Right lung (tissue), 10 donors: ENCODE measurements at places on chromosomes 3 and 15.
A peak's percentile ranks its signal among the peaks of the same experiment; 100 is the strongest.

- DNase-seq: no peak
Measured at GRCh38 chr3:197216914-197217313, 81.5 kb downstream of the DLG1 start.

DNA sequence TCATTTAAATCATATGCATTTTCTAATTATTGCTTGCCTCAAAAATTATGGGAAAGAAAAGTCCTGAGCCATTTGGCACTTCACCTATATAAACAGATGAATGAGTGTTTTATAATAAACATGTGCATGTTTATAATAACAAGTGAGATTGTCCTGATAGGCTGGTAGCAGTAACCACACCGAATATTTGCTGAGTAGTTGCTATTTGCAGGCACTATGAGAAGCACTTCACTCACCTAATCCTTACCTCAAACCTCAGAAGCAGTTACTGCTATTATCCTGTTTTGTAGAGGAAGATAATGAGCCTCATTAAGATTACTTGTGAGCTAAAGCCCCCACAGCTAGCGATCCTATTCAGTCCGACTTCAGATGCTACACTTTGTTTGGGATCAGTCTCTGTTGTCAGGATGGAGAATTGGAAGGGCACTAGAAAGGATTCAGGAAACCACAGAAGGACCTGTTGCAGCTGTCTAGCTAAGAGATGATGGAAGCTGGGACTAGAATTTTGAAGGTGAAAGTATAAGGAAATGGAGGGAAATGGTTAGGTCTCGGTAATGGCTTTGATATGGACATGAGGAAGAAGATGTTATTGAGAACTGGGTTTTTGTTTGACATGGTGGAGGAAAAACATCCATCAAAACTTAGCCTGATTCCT is 28.4 kb upstream of the MAGI1 start:
- DNase-seq: no peak

DNA sequence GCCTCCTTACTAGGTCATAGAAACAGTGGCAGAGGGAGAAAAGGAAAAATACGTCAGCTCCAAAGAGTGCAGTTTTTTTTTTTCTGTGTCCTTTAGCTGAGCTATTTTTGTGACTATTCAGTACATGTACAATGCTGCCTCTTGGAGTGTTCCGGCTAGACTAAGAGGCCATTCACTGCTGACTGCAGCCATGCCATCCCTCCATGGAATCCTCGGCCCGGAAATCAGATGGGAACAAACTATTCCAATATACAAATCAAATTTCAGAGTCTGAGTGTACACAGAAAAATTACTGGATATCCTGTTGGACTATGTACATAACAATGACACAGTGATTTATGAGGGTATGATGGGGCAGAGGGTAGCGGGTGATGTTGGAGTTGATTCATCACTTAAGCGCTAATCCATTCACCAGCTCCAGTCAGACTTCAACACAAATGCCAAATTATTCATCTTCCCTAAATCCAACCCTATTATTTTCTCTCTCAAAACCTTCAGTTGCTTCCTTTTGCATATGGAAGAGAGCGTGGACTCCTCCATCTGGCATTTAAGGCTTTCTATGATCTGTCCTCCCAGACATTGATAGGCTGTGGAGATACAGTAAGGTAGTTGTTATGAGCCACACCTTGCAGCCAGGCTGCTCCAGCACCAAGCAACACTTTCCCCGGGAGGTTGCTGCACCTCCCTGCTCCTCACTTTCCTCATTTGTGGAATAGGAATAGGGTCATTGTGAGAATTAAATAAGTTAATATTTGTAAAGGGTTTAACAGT is 109.1 kb downstream of the LPP start:
- no peak for DNase-seq

- DNase-seq: peak; percentile 52
Measured at GRCh38 chr15:70559265-70560239, 203.8 kb downstream of the UACA start.

DNA sequence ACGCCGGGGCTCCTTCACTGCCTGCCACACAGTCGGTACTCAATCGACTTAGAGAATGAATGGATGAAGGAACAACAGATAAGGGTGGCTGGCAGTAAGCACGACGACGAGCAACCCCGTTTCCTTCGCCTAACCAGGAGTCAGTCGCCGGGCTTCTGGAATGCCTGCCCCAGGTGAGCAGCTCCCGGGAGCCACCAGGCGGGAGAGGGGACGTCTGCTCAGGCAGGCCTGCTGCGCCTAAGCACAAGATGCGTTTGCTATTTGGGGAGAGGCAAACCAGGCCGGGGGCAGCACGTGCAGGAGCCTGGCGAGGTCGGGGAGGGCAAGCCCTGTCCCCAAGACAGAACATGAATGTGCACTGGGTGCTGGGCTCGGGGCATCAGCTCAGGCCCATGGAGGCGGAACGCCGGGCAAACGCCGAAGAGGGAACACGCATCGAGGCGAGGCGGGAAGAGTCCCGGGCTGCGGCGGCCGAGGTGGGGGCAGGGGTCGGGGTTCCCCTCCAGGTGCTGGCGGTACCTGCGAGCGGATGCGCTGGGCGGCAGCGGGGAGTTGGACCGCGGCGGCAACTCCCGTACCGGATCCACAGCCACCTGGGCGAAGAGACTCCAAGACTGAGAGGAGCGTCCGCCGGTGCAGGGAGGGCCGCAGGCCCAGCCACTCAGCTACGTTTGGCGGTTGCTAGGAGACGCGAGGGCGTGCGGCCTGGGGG is at the start of gene CFAP92:
TSS of gene CFAP92 (minus strand) at position 616 of the 712 bp plus-strand sequence. CDS start 772 bp downstream, outside the sequence.
- peak; percentile 82 for DNase-seq
